ENCODE measurements at places on chromosomes 4 and X.

DNA sequence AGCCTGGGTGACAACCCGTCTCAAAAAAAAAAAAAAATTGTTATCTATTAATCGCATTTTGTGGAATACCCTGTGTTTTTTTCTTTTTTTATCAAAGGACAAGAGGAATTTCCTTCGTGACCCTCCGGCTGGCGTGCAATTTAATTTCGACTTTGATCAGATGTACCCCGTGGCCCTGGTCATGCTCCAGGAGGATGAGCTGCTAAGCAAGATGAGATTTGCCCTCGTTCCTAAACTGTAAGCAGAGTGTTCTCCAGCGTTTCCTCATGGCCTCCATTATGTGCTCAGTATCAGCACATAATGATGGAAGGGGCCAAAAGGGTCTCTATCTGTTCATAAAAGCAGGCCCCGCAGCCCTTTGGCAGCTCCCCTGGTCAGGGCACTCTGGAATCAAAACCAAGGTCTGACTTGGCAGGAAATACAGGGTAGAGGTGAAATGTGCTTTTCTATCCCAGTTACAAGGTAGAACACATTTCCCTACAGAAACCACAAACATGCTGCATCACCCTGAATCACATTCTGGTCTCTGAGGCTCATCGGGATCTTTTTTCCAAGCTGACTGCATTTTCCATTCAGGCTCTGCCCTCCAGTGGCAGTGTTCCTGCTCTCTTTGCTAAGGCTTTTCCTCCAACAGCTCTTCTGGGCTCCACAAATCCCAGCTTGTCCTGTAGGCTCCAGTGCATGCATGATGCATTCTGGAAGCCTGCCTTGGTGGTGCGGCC, 24.4 kb downstream of the SYAP1 start:
- DNase-seq = peak; percentile 53

DNA sequence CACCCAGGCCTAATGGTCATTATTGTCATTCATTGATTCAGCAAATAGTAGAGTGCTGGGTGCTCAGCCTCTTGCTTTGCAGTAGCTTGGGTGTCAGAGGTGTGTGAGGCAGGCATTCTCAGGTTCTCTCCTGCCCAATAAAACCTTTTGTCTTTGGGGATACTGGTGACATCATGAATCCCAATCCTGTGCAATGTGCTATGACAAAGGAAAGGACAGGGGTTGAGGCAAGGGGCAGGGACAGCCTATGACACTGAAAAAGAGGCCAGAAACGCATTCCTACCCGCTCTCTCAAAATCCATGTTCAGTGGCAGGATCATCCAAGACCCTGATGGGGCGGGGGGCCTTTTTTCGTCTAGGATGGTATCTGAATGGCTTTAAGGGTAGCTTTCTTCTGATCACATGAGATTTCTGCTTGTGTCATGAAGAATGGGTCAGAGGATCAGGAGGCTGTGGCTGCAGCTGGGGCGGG, 1.5 kb upstream of the FAM193A start:
- DNase-seq = no peak

GRCh38 chrX:10936976-10937375, 174.2 kb upstream of the HCCS start:
- DNase-seq = no peak

DNA sequence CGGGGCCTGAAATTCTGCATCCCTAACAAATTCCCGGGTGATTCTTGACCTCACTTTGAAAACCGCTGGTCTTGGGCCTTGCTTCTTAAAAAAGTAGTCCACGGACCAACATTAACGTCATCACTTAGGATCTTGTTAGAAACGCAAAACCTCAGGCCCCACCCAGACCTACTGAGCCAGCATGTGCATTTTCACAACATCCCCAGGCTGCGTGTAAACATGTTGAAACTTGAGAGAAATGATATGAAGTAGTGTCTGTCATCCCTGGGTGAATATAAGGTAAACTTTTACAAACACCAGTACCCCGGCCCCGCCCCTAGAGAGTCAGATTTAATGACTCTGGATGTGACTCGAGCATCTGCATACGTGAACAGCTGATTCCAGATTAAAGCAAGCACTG, 33.7 kb downstream of the SORBS2 start:
- no peak for DNase-seq

DNA sequence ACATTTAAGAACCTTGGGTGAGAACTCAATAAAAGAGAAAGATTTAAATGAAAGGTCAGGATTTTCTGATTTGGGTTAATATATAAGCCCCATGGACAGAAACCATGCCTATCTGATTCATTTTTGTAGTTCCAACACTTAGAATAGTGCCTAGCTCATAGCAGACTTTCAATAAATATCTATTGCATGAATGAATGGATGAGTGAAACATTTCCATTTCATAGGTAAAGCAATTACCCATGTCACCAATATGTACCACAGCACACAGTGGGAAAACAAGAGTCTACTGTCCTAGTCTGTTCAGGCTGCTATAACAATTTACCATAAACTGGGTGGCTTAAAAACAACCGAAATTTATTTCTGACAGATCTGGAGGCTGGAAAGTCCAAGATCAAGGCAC, 63.9 kb upstream of the PTPN13 start:
- no peak for DNase-seq

GRCh38 chr4:153022241-153022715, 86.2 kb downstream of the FHDC1 start:
- no peak for DNase-seq

GRCh38 chr4:128635141-128635954, 174.2 kb upstream of the JADE1 start:
- DNase-seq = no peak

- no peak for DNase-seq
Measured at GRCh38 chrX:153569475-153569874, 29.5 kb downstream of the CCNQ start.

DNA sequence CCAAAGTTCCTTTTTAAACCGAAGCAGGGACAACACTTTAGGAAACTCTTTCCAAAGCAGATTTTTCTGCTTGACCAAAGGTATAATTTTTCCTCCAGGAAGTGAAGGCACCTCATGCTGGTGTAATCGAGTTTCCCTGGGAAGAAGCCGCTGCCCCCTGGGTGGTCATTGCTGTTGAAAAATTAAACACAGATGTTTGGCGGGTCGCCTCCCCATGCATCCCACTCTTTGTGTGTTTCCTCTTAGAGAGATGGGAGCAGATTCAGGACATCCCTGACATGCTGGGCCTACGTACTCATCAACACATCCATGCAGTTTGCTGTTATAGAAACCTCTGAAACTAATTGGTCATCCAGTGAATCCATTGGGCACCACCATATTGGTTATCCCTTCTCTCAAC, 179.2 kb upstream of the HCCS start:
- no peak for DNase-seq

DNA sequence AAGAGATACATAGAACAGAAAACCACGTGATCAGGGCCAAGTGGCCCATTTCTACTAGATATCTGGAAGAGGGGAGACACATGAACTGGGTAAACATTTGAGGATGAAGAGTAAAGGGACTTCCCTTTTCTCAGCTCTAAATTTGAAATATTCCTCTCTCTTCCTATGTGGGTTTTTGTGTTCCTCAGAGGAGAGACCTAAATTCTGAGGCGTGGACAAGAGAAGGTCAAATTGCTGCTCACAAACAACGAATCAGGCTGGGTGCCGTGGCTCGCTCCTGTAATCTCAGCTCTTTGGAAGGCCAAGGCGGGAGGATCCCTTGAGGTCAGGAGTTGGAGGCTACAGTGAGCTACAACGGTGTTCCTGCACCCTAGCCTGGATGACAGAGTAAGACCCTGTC, 216.0 kb downstream of the PTTG2 start:
- no peak for DNase-seq

GRCh38 chrX:18833071-18833731, 125.8 kb downstream of the PPEF1 start:
- DNase-seq = peak; percentile 29

GRCh38 chr4:144499777-144500176, 146.2 kb upstream of the HHIP start:
- DNase-seq = no peak

- no peak for DNase-seq
Measured at GRCh38 chr4:79209081-79209480, 116.8 kb downstream of the NAA11 start.

GRCh38 chrX:2521927-2522386, 21.2 kb upstream of the DHRSX start:
- DNase-seq = no peak

DNA sequence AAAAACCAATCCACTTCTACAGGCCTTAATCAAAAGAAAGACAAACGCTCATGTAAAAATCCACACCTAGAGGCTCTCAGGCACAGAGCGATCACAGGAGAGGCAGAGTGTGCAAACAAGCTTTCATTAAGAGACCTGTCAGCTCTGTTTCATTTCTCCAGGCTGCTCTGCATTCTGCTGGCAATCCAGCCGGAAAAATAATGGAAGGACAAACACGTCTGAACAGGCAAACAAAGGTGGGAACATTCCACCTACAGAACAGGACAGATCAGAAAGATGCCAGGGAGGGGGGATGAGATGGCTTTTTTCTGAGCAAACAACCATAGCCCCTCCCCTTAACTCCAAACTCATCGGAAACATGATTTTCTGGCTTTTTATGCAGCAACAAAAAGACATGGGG, 9.7 kb downstream of the SOD3 start:
- DNase-seq = no peak

DNA sequence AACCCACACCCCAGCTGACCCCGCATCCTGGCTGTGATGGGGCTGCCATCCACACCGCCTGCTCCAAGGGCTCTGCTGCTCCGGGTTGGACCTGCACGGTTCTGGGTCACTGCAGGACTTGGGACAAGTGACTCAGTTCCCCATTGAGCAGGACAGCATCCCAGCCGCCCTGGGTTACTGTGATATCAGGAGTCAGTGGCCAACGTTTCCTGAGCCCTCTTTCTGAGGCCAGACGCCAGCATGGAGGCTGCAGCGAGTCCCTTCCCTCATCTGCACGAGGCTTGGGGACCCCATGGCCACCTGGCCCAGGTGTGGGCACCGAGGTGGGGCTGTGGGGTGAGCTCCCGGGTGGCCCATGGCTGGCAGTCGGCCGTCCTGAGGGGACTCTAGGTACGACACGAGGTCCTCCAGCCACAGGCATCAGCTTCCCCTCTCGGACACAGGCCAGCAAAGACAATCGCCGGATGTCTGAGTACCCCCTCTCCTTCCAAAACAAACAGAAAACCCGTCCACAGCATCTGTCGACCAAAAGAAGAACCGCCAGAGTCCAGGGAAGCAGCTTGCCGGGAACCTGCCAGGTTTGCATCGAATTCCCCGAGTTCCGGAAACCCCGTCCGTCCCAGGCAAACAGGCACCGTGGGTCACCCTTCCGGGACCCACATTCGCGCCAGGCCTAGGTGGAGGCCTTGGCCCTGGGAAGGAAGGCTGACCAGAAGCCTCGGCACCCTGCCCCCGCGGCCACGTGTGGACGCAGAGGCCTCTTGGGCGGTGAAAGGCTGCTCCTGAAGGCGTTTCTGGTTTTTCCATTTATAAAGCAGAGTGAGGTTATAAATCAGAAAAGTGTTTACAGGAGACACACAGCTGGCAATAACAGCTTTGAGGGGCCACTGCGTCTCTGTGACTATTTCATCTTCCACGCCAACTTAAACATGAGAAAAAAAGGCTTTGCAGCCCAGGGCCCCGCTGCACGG, 136.0 kb downstream of the FAM53A start:
- no peak for DNase-seq

DNA sequence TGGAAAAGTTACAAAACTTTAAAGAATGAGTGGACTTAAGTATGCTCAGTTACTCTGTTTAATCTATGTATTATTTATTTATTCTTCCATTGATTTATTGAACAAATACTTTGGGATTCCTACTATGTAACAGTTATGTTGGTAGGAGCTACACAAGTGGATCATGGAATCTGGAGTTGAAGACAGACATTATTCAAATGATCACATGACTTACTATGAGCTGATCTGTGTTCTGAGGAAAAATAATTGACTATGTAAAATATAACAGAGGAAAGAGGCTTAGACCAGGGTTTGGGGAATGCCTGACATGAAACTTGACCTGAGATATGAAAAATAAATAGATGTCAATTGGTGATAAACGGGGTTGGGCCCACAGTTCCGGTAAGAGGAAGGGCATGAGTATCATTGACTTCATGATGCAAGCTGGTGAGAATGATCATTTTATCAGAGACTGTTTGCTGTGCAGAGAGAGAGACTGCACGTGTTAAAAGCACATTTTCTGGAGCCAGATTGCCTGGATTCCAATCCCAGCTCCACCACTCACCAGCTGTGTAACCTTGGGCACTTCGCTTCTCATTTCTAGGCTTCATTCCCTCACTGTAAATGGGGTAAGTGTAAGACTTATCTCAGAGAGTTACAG, 179.0 kb downstream of the SPCS3 start:
- DNase-seq = peak; percentile 8

DNA sequence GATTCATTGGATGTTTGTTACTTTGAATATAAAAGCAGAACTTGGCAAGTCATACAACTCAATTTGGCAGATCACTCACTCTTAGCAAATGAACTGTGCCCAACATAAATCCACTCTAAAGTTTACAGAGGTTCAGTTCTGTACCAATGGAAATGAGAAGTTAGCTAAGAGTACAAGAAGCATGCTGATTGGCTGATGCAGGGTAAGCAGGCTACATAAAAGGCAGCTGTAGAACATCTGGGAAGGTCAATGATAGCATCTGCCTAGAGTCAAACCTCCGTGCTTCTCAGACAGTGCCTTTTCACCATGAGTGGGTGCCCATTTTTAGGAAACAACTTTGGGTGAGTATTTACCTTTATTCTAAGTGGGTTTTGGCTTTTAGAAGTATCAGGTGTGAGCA, at the start of gene TDO2:
TSS of gene TDO2 (plus strand) at position 244 of the 400 bp plus-strand sequence. CDS start at position 307, 63 bp downstream.
- no peak for DNase-seq

- DNase-seq = no peak
Measured at GRCh38 chr4:151887031-151887815, 126.4 kb upstream of the GATB start.

GRCh38 chrX:154696676-154697045, 43.3 kb upstream of the CTAG2 start:
- DNase-seq = peak; percentile 38

DNA sequence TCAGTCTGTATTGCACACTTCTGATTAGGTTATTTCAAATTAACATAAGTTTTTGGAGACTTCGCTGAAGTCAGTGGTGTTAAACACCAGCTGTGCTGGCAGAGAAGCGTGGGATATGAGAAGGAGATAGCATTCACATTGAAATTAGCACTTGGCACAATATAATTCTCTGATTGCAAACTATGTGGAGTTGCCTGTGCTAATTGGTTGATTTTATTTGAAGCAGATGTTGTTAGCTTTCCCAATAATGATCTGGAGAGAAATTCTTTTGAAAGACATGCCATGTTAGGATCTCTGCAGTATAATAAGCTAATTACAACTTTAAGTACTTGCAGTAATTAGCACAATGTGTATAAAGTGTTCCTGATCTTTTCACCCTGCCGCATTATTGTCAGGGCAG, 367.4 kb upstream of the ARX start:
- DNase-seq = no peak

DNA sequence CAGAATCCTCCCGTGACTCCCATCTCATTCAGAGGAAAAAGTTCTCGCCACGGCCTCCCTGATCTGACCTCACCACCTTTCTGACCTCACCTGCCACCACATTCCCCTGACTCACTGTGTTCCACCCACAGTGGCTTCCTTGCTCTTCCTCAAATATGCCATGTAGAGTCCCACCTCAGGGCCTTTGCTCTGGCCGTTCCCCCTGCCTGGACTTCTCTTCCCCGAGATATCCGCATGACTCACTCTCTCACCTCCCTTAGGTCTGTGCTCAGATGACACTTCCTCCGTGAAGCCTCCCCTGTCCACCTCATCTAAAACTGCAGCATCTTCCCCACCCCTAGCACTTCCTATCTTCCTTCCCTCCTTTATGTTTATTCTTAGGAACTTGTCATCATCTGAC, 7.2 kb upstream of the TSPYL2 start:
- no peak for DNase-seq

Measured in GM03348 (cell line).